ENCODE measurements at places on chromosomes 4 and X.

DNA sequence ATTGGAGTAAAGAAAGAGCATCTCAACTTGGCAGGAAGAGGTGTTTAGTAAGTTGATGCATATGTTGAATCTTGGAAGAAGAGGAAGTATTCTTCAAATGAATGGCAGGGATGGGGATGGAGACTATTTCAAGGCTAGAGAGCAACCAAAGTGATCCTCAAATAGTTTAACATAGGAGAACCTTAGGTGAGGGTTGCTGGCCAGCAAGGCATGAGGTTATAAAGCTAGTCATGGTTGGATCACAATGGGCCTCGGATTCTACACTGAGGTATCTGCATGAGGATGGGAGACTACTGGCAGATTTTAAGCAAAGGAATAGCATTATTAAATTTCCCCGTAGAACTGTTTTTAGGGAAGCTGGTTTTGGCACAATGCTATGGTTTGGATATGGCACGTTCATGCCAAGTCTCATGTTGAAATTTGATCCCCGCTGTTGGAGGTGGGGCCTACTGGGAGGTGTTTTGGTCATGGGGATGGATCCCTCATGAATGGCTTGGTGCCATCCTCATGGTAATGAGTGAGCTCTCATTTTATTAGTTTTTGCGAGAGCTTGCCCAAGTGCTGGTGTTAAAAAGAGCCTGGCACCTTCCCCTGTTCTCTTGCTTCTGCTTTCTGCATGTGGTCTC is 41.9 kb upstream of the ETNPPL start:
- DNase-seq = no peak

DNA sequence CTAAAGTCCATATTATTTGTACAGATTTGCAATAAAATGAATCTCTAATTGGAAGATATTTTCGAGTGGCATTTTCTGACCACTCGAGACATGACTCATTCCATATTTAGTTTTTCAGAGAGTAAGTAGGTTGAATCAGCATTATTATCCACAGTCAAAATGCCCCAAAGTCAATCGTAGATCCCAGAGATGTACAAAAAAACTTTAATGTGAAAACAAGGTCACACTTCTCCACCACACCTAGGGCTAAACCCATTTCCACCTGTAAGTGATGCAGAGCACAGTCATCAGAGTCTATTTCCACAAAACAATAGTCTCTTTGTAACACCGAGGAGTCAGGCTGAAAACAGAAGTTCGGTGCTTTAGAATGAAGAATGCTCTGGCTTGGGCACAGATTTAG is 117.1 kb upstream of the TENM3 start:
- DNase-seq = no peak

- DNase-seq = no peak
These were observed 2248.1 kb downstream of the ARAP2 start for GRCh38 chr4:33996075-33996718.

DNA sequence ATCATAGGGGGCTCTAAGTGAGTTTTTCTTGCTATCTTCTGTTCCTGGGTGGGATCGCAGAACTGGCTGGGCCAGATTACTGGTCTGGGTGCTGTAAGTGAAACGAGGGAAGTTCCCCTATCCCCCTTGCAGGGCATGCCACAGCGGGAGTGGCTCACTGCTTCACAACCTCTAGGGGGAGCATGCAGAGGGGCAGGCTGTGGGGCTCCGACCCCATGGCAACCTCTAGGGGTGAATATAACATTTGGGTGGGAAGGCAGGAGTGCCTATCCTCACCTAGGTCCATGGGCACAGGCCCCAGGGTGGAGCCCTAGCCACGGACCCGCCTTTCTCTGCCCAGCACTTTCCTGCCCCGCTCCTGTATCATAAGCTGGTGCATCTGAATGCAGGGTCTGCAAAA is 1.7 kb upstream of the RRAGB start:
- no peak for DNase-seq

DNA sequence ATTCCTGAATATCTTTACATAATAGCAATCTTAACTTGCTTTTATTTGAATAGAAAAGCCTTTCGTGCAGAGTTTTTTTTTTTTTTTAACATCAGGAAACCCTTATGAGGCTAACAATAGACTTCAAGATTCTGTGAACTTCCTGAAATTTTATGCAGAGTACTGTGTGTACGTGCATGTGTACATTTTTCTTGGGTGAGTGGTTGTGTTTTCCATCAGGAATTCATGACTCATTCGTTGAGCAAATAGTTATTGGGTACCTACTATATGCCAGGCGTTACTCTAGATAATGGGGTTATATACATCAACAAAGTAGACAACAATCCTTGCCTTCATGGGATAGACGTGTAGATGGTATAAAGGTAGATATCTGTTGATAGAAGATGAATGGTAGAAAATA is 59.1 kb downstream of the MRPL1 start:
- no peak for DNase-seq

DNA sequence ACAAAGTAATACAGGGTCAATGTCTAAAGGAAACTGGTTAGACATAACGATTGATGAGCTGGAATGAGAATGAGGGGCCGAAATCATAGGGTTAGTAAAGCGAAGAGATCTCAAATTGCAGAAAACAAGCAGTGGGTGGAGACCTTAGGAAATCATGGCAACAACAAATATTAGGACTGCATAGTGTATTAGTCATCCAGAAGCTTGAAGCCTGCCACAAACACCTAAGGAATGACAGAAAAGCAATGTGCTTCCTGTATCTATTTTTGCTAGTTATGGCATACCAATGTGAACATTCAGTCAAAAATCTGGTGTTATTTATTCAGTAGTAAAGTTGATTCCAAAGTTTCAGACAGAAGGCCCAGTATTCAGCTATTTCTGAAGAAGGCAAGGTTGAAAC is 410.9 kb upstream of the CT83 start:
- no peak for DNase-seq

GRCh38 chr4:1778642-1779392 is 14.3 kb upstream of the FGFR3 start:
- no peak for DNase-seq

- DNase-seq = no peak
These were observed 36.1 kb upstream of the DOCK11 start for GRCh38 chrX:118459494-118459893.

- no peak for DNase-seq
These were observed 97.4 kb downstream of the COL4A5 start for GRCh38 chrX:108537005-108537404.

GRCh38 chrX:111003118-111003517 is 92.9 kb upstream of the PAK3 start:
- no peak for DNase-seq

DNA sequence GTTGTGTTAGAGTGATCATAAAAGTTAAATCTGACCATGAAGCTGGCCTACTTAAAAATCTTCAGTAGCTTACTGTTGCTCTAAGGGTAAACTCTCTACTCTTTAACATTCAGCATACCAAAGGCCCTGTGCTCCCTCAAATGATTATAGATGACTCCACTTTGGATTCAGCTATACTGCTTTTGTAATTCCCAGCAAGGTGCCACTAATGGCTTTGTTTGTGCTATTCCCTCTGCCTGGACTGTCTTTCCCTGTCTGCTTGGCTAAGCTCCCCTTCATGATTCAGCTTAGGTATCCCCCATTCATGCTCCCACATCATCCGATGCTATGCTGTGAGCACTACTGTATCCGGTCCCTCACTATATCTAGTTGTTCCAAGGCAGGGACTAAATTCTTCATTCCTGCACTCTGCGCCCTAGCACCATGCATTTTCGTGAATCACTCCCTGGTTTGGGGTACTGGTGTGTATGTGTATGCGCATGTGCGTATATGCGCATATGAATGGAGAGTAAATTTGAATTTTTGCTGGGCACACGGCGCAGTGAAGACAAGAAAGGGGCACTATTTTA is 453 bp upstream of the PBDC1 start:
- no peak for DNase-seq
